ENCODE measurements at places on chromosomes 1 and 21.

- no peak for DNase-seq
Observed at GRCh38 chr1:54265126-54265525, 65.2 kb downstream of the MRPL37 start.

DNA sequence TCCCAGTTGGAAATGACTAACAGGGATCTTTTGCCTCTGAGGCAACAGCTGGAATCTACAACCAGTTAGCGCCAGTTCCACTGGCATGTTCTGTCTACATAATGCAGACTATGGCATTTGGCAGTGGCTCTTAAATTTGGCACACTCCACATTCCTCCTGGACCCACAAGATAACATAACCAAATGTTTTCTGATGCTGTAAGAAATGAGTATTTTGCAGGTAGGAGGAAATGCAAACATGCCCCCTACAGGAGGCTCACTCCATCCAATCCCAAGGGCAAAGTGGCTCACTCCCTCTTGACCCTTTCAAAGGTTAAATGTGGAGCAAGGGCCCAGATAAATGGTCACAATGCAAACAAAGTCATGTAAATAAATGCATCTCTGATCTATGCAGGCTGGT, 129.2 kb upstream of the PROX1 start:
- DNase-seq = no peak

DNA sequence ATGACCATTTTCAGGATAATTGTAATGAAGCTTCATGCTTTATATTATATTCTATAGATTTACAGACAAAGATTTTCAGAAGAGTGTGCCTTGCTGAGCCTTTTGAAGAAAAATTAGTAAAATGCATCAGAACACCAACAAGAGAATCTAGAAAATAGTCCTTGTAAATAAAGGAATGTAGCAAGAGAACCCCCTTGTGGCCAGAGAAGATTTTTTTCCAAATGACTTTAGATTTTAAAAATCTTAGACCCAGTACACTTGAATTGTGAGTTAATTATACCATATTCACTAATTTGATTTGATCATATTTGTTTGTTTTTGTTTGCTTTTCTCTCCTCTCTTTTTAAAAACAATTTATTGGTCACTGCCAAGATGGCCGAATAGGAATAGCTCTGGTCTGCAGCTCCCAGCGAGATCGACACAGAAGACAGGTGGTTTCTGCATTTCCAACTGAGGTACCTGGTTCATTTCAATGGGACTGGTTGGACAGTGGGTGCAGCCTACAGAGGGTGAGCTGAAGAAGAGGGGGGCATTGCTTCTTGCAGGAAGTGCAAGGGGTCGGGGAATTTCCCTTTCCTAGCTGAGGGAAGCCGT, 12.8 kb upstream of the IFI44L start:
- no peak for DNase-seq

DNA sequence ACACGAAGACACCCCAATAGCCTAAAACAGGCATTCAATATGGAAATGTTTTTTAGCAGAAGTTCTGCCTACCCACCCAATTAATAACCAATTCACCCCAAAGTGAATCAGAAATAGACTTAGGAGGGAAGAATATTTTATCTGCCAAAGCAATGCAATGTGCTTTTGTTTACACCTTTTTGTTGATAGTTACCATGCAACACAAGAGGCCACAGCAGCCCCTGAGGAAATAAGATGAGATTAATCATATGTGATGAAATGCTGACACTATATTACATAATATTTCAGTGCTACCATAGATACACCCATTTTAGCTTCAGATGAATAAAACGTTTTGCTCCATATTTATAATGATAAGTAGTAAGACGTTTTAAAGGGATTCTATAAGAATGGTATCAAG, 60.9 kb upstream of the RGS2 start:
- no peak for DNase-seq

DNA sequence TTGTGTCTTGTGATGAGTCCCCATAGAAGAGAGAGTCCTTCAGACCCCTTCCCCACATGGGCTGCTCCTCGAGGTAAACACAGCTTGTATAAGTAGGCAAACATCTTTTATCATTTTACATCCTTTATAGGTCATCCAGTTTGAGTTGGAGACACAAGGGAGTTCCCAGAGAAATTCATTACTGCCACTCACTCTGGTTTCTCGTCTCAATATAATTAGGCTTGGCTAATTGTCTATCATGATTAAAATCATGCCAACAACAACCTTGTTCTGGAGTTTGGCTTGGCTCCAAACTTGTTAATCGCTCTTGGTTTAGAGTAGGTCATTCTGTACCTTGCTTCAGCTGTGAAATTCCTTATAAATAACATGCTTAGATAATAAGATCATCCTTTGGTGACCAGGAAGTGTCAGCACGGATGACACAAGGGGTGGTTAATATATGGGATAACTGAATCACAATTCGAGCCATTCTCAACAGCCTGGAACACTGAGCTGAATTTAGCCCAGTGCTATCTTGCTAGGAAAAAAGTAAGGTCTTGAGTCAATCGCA, 70.7 kb upstream of the DAB1 start:
- no peak for DNase-seq

GRCh38 chr1:35646043-35646442, 4.7 kb upstream of the PSMB2 start:
- DNase-seq = no peak

DNA sequence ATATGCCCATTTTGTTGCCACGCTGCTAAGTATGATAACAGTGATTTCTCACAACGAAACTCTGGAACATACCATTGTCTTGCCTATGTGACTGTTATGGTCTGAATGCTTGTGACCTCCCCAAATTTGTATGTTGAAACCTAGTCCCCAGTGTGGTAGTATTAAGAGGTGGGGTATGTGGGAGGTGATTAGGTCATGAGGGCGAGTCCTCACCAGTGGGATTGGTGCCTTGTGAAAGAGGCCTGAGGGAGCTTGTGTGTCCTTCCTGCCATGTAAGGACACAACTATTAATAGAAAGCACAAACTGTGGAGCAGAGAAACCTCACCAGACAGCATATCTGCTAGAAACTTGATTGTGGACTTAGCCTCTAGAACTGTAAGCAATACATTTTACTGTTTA, 84.6 kb downstream of the SELENOF start:
- DNase-seq = no peak

GRCh38 chr1:24289937-24290595, 29.1 kb upstream of the GRHL3 start:
- DNase-seq = no peak

DNA sequence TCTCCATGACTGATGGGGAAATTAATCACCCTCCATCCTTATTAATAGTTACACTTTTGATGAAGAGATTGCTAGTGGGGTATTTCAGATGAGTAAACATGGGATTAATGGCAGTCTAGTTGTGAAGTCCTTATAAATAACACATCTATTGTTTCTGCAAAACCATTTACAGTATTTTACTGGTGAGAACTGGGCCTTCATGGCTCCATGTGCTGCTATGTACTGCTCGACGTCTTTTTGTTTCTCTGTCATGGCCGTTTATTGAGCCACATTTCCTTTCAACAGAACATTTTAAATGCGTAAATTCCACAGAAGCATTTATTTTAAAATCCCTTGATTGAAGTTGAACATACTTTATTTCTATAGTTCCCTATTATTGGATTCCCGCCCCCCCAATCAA, 34.5 kb downstream of the SPEN start:
- DNase-seq = no peak

DNA sequence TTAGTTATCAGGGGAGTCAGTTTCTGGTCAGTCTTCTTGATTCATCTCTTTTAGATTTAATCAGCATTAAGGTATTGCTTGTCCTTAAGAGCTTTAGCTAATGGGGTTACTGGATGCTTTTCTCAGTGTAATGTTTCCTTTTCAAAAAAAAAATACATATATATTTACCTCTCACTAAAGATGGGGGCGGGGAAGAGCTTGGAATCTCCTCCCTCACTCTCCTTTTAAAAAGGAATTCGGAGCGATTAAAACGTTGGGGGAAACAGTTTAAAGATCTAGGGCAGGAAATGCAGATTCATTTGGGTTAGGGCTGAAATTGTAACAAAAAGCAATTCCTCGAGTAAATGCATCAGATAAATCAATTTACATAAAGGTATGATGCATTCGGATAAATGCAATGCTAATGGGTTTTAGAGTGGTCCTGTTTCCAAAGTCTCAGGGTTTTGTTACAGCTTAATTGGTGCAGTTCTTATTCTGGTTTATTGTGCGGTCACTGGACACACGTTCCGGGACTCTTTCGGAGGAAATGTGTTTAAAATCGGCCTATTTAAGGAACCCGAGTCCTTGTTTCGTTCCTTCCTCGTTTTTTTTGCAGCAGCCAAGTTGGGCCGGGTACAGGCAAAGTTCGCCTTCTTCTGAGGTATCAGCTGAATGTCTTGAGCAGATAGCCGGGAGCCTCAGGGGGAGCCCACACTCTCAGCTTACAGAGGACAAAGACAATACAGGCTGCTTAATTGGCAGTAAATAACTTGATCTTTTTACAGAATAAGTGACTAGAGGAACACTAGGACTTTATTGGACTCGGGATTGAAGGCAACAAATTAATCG, 1.6 kb downstream of the LMO4 start:
- no peak for DNase-seq

DNA sequence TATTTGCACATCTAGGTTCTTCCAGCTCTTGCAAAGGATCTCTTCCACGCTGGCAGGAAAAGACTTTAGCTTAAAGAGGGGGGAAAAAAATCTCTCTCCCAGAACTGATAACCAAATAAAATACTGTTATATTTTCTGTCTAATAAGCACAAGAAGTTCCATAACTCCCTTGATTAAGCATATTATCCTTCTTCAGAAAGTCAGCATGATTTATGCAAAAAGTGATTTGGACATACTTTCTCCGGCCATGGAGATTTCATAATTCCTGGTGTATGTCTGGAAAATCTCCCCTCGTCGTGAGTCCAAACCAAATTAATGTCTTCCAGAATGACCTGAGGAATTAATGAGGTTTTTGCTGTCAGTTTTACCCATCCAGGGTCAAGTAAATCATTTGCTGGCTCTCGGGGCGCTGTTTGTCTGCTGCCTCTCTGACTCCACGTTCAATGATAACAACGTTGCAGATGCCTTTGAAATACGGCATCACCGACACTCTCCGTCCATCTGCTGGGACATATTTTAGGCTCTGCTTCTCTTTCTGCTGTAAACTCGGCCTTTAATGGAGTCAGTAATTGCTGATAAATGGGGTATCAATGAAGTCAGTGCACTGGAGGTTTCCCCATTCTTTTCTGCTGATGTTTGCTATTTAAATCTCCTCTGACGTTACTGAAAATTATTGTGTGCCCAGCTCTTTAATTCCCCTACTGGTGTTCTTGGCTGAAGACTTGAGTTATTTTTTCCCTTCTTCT, 112.9 kb downstream of the HLX start:
- no peak for DNase-seq

- DNase-seq = no peak
Observed at GRCh38 chr1:77824079-77824478, 44.6 kb downstream of the MIGA1 start.

GRCh38 chr1:218361298-218362065, 16.3 kb downstream of the TGFB2 start:
- no peak for DNase-seq

GRCh38 chr1:24886241-24886640, 43.8 kb downstream of the RUNX3 start:
- peak; percentile 20 for DNase-seq

GRCh38 chr1:934991-935750, 11.4 kb downstream of the SAMD11 start:
- DNase-seq = no peak

DNA sequence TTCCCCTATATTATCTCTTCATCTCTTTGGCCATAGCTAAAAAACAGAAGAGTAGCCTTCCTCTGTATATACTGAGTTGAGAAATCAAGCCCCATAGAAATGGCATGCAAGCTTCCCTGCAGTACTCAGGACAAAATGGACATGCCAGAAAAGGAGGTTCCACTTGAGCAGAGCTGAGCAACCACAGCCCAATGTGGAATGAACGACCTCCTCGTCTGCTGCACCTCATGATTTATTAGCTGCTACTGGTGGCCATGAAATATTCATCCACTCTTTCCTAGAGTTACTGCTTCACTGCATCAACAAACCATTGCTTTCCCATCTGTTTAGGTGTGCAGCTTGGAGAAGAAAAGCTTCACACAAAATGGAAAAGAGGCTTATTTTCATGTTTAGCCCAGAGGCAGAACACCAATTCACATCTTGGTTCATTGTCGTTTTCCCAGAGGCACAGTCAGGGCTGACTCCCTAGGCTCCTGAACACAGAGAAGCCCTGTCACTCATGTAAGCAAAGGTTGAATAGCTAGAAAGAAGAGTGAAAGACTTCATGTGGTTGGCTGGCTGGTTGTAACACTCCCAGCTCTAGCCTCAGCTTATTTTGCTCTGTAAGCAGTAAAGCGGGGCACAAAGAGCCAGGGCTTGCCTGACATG, 148.0 kb downstream of the TSEN15 start:
- DNase-seq = no peak

DNA sequence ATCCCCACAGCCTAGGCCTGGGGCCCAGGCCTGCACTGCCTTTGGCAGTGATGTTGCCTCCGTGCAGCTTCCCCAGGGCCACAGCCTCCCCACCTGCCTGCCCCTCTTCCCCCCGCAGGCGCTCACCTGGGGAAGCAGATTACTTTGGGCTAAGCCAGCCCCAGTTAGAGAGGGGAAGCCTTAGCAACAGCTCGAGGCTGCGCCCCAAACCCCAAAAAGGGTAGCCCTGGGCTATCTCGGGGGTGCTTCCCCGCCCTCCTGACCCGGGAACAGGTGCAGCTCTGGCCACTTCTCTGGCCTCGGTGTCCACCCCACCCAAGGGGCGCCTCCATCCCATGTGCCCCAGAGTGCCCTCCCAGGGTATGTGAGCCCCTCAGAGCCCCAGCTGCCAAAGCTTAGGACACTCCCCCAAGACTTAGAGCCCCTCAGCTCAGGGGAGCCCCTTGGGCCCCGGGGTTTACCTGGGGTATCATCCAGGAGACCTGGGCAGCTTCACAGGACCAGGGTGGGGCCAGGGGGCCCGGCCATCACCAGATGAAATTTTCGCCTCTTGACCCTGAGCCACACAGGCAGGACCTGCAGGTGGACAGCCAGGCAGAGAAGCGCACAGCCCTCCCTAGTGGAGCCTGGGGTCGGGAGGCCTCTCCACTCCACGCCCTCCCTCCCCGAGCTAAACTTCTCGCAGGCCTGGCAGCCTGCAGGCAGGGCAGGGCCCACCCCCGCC, 3.3 kb upstream of the TTC34 start:
- no peak for DNase-seq

GRCh38 chr1:15994590-15995351, 9.3 kb upstream of the SRARP start:
- DNase-seq = no peak

DNA sequence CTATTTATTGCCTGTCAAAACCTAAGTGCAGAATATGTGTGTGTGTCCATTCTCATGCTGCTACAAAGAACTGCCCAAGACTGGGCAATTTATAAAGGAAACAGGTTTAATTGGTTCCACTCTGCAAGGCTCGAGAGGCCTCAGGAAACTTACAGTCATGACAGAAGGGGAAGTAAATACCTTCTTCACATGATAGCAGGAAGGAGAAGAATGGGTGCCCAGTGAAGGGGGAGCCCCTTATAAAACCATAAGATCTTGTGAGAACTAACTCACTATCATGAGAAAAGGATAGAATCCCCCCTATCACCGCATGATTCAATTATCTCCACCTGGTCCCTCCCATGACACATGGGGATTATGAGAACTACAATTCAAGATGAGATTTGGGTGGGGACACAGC, 300.7 kb upstream of the SNX7 start:
- DNase-seq = no peak
